ENCODE measurements at places on chromosomes 4 and X.

- DNase-seq = no peak
These were observed 246.5 kb downstream of the PPP1R2C start for GRCh38 chrX:42531441-42531840.

- no peak for DNase-seq
These were observed 349.7 kb upstream of the GALNT7 start for GRCh38 chr4:172818901-172819300.

GRCh38 chrX:20664774-20665173 is 398.1 kb upstream of the RPS6KA3 start:
- DNase-seq = no peak

DNA sequence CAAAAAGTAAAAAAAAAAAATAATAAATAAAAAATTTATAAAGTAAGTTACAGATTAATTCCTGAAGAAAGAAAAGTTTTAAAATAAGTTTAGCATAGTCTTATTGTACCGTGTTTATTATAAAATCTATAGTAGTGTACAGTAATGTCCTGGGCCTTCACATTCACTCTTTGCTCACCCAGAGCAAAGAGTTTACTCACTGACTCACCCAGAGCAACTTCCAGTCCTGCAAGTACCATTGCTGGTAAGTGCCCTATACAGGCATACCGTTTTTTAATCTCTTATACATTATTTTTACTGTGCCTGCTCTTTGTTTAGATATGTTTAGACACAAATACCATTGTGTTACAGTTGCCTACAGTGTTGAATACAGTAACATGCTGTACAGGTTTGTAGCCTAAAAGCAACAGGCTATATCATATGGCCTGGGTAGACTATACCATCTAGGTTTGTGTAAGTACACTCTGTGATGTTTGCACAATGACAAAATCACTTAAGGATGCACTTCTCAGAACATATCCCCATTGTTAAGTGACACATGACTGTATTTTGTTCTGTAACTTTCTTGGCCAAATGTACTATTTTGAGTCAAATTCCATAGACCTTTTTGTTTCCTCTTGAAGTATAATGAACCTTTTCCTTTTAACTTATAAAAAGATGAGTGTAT is 199.0 kb upstream of the NUDT6 start:
- no peak for DNase-seq

GRCh38 chr4:183202523-183202922 is 103.5 kb downstream of the WWC2 start:
- no peak for DNase-seq

GRCh38 chr4:152983774-152984411 is 47.8 kb downstream of the FHDC1 start:
- DNase-seq = peak; percentile 41

DNA sequence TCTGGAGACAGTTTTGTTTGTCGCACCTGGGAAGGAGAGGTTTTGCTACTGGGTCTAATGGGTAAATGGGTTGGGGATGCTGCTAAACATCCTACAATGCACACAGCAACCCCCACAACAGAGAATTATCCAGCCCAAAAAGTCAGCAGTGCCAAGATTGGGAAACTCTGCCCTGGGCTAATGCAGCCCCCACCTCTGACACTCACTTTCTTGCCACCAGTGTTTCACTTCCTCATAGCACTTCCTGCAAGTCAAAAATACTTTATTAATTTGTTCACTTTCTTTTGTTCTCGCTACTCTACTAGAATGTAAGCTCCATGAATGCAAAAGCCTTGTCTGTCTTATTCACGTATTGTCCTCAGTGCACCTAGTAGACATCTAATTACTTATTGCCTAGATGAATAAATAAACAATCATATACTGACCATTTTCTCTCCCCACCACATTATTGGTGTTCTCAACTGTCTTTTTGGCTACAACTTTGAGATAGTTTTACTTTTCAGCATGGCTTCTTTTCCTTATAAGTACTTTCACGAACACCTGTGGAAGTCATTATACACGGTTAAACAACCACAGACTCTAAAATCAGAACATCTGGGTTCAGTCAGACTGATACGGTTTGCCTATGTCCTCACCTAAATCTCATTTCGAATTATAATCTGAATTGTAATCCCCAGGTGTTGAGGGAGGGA is 82.0 kb upstream of the PITX2 start:
- no peak for DNase-seq

Data from spleen (tissue), 13 donors.